ENCODE measurements at places on chromosomes 1 and 21. TPM values are rescaled to one million over a fixed set of nuclear protein-coding genes. Genes with fewer than 3 reads are reported as not detected.
A peak's percentile ranks its signal among the peaks of the same experiment; 100 is the strongest.

GRCh38 chr1:25520446-25521061, 22.9 kb upstream of the LDLRAP1 start:
- DNase-seq, result peak; percentile 41

DNA sequence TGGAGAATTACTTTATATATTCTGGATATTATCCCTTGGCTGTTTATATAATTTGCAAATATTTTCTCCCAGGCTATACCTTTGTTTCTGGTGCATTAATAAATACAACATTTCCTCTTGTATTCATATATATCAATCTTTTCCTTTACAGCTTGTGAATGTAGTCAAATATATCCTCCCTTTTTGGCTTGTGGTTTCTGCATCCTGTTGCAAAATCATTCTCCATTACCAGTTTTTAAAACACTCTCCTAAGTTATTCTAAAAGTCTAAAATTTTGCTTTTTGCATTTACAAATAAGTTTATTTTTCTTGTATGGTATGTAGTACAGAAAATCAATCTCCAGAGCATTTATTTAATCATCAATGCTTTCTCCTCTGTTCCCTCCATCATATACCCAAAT, 909.4 kb downstream of the ADGRL2 start:
- DNase-seq, result no peak

GRCh38 chr1:105137543-105138457, 1388.1 kb downstream of the AMY1C start:
- DNase-seq, result peak; percentile 40

The FOXD3 gene
- not detected for total RNA-seq

The HAO2 gene
- 0.13 TPM for total RNA-seq

The ST6GALNAC5 gene
- 0.26 TPM for total RNA-seq
